ENCODE measurements at places on chromosomes 5 and 9.

DNA sequence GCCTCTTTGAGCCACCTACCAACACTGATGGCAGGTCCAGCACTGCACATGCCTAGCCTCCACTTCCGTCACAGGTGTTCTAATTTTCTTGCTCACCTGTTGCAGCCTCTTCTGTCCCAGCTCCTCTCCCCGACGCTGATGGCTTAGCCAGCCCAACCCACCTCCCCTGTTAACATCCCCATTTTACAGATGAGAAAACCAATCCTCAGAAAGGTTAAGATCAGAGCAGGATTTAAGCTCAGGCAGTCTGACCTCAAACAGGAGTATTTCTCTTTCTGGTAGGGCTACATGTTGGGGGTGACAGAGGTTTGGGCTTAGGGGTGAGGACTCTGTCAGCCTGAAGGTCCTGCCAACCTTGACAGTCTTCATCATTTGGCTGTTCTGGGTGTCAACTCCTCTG is 74.5 kb upstream of the PITX1 start:
- DNase-seq = no peak

GRCh38 chr9:114370968-114371320 is 16.8 kb downstream of the AKNA start:
- no peak for DNase-seq

DNA sequence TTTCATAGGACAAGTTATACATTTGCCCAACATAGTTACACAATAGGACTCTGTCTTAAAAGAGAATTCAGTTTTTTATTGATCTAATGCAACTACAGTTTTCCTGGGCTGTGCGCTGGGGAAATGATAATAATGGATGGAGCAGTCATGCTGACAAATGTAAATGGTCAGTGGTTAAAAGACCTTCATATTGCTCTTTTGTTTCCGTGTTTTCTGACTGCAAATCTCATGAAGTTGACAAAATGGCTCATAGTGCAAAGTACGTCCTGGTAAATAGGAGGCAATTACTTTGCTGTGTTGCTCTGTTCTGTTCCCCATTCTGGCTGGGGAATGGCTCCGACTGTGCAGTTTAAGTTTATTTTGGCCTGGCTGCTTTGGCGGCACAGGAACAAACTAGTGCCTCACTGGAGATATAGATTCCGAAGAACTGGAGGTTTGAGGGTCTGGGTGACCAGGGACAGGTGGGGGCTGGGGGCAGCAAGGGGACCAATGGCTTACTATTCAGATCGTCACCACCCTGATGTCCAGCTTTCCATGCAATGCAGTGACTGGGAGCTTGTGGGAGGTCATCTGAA is 54.3 kb downstream of the PTTG1 start:
- DNase-seq = no peak

GRCh38 chr5:87899721-87900131 is 368.9 kb downstream of the TMEM161B start:
- DNase-seq = no peak

- DNase-seq = no peak
Measured at GRCh38 chr9:133738640-133739225, 581 bp upstream of the SARDH start.

DNA sequence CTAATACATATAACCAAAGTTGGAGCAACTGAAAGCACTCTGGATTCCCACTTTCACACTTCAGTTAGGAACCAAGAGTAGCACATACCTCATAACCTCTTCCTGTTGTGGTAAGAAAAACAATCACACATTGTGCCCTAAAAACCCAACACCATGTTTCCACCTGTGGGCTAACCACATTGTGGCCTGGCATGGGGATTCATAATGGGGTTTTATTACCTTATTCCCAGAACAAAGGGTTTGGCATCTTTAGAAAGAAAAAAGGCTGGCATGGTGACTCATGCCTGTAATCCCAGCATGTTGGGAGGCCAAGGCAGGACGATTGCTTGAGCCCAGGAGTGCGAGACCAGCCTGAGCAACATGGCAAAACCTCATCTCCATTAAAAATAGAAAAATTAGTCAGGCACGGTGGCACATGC is 60.6 kb downstream of the HSD17B3 start:
- DNase-seq = no peak

GRCh38 chr5:141944076-141944475 is 13.9 kb downstream of the PCDH12 start:
- no peak for DNase-seq

GRCh38 chr5:92372766-92373165 is 989.6 kb upstream of the ARRDC3 start:
- no peak for DNase-seq

- peak; percentile 36 for DNase-seq
Measured at GRCh38 chr9:98074115-98074990, 17.8 kb downstream of the NANS start.

DNA sequence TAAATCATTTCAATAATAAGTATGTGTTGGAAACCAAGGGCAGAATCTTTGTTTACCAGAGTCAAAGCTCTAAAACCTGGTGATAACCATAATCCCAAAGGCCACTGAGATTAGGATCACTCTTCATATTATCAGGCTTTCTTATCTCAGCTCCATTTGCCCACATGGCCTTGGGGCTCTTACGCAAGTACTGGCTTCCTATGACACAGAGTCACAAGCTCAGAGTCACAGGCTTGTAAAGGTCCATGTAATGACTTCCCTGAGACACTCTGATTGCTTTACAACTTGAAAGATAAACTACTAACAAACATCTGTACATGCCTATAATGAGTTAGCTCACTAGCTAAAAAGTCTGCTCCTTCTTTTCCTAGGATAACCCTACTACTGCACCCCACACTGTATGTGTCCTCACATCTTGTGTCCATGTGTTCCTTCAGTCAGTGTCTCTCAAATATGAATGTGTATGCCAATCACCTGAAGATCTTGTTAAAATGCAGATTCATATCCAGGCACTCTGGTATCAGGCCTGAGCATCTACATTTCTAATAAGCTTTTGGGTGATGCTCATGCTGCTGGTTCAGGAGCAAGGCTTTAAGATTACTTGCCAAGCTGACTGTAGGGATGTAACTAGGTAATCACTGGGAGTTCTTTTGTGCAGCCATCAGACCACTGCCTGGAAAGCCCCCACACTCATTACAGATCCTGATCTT is 28.4 kb downstream of the SEMA6A start:
- DNase-seq = no peak

- DNase-seq = no peak
Measured at GRCh38 chr5:132476876-132477781, 13.4 kb downstream of the IRF1 start.

DNA sequence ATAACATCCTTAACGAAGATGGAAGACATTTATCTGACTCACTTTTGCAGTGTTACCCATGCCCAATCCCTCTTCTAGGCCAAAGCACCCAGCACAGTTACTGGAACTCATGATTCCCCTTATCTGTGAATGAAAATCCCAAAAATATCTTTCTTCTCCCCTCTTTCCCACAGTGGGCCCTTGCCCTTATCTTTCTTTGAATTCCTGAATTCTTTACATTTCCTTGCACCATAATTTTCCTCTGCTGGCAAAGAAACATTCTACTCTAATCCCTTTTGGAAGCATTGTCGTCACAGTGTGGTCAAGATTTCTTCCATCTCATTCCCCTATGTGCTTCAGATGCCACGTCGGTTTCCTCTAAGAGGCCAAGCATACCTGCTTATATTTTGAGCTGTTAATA is 135.9 kb upstream of the LIFR start:
- DNase-seq = no peak

DNA sequence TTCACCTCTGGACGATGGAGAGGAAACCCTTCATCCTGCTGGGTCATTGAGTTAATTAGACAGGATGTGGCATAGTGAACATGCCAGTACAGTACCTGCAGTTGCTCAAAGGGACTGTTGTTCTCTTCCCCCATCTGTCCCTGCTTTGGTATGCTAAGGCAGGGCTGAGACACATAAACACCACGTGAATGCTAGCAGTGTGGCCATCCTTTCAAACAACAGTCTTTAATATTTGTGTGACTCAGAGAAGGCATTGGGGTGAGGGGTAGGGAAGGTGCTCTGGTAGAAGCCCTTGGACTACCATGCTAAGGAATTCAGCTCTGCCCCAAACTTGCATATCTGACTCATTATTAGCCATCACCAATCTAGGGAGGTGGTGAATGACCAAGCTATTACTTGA is 180.2 kb upstream of the ZNF618 start:
- no peak for DNase-seq

DNA sequence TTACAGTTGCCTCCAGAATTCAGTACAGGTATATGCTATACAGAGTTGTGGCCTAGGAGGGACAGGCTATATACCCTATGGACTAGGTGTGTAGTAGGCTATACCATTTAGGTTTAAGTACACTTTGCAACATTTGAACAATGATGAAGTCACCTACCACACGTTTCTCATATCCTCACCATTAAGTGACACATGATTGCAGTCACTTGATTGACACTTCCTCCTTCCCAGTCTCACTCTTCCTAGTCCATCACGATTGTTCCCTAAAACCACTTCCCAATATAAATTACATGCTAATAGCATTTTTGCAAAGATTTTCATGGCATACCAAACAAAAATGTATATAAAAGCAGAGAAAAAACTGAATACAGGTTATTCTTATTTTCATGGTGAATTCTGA is 312.2 kb downstream of the EPB41L4A start:
- DNase-seq = no peak

GRCh38 chr5:80036615-80037014 is 1.5 kb downstream of the THBS4 start:
- DNase-seq = no peak

GRCh38 chr9:95425910-95426551 is 90.7 kb downstream of the PTCH1 start:
- no peak for DNase-seq

DNA sequence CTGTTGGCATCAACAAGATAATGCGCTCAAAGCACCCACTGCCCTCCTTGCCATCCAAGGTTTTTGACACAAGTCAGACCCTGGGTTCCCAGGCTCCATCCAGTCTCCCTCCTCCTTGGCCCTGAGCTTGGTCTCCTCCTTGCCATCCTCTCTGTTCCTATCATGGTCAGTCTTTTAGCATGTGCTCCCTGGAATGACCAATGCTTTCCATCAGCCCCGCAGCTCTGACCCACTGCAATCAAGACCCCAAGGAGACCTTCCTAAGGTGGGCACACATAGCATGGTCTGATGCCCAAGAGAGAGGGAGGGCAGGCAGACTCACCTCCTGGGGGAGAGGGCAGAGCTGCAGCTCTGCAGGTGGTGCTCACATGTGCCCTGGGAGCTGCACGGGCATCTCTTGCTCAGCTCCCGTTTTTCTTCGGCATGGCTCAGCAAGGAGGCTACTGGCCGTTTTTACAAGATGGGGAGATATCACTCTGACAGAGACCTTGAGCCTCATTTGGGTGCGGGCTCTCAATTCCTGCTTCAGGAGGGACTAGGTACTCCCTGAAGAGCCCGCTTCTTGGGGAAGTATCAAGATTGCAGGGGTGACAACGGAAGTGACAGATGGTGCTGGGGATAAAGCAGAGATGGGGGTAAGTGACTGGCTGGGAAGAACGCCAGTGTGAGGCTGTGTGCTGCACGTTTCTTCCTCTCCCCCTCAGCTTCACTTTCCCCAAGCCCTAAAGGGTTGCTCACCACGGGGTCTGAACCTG is 3.3 kb downstream of the SEPTIN8 start:
- no peak for DNase-seq

GRCh38 chr5:33340195-33340594 is 100.6 kb upstream of the TARS1 start:
- no peak for DNase-seq

- DNase-seq = peak; percentile 2
Measured at GRCh38 chr5:110031402-110032140, 341.8 kb downstream of the MAN2A1 start.

DNA sequence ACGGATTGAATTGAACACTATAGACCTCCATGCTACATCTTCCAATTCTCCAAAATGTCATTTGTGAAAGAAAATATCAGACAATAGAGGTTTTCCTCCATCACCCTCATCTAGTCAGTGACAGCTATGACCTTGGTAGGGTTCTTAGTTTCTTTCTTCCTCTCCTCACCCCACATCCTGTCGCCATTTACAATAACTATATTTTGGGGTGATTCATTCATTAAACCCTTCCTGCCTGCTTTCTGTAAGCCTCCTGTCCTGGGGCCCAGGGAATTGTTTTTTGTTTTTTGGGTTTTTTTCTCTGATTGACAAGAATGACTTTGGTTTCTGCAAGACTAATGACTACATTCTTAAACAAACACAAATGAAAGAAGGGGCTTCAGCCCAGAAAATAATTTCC is 82.6 kb downstream of the PRELID2 start:
- no peak for DNase-seq

GRCh38 chr9:107389617-107390071 is 99.9 kb downstream of the KLF4 start:
- no peak for DNase-seq

- DNase-seq = no peak
Measured at GRCh38 chr5:85109616-85110015, 724.9 kb upstream of the EDIL3 start.

GRCh38 chr9:133999851-134000265 is 7.7 kb upstream of the VAV2 start:
- no peak for DNase-seq

- DNase-seq = no peak
Measured at GRCh38 chr9:34652602-34653000, 616 bp downstream of the IL11RA start.

- no peak for DNase-seq
Measured at GRCh38 chr5:101943784-101944183, 352.3 kb downstream of the SLCO4C1 start.

DNA sequence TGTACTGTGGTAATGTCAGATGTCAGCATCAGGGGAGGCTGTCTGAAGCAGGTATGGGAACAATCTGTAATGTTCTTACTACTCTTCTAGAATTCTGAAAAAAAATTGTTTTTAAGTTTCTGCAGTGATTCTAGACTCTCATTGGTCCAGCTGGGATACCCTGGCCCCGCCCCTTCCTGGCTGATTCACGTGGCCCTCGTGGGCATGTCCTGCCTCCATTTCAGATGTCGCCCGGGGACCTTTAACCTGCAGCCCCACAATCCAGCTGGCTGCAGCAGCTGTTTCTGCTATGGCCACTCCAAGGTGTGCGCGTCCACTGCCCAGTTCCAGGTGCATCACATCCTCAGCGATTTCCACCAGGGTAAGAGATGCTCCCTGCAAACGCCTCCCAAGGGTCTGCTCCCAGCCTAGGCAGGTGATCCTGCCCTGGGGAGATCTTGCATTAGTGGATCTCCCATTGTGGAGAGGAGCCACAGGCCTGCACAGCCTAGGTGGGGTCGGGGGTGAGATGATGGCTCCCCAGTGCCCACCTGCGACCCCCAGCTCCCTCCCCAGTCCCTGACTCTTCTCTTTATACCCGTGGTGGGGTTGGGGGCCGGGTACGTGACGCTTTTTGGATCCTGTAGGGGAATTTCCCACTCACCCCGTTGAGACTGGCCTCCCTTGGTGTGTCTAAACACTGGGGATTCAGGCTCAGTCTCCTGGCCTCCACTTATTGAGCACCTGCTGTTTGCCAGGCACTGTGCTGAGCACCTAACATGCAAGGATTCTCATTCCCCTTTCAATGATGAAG is 36.5 kb downstream of the LAMC3 start:
- DNase-seq = peak; percentile 36

DNA sequence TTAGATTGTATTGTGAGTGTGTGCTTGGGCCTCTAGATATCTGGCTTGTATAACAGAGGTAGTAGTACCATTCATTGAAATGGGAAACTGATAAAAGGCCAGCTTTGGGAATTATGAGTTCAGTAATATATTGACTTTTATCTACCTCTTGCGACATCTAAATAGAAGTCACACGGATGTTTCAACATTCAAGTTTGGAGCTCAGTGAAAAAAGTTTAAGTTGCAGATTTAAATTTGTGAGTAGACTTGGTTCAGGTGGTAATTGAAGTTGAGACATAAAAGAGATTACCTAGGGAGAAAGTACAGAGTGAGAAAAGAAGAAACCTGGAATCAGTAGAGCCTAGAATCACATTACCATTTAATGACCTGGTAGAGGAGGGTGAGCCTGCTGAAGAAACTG is 189.5 kb downstream of the FER start:
- DNase-seq = no peak

All from NCI-H1417 (cell line).